Adipocyte (in vitro differentiated cells): ENCODE measurements at places on chromosomes 1 and 21.
A peak's percentile ranks its signal among the peaks of the same experiment; 100 is the strongest.

- DNase-seq: no peak
Measured at GRCh38 chr1:218217040-218217439, 68.1 kb upstream of the RRP15 start.

DNA sequence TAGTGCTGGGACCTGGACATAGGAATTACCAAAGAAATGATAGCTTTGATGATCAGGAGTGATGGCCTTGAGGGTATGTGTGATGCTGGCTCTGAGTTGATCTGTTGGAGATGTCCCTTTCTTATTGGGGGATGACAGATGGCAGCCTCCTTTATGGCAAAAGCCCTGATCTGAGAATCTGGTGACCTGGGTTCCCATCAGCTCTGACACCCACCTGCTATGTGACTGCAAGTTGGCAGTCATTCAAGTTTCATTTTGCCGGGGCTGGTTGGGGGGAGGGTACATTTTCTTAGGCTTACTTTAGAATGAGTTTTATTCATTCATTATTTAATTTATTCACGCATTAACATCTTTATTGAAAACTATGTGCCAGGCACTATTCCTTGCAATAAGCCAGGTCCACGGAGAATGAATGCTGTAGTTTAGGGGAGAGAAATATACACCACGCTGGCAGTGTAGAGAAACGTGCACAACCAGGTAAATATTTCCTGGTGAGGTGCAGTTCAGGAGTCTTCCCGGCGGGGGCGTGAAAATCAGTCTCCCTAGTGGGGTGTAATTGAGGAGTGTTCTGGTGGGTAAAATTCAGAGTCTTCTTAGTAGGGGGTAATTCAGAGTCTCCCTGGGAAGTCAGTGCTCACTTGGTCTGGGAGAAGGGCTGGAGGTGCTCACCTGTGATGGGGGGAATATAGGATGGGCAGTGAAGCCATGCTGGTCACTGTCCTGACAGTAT, 401.3 kb downstream of the CAMTA1 start:
- no peak for DNase-seq

- DNase-seq: no peak
Measured at GRCh38 chr1:248000169-248000568, 13.3 kb upstream of the OR2L5 start.

- no peak for DNase-seq
Measured at GRCh38 chr1:54142146-54142900, 10.5 kb downstream of the CDCP2 start.

- DNase-seq: no peak
Measured at GRCh38 chr1:27621051-27621920, 13.7 kb downstream of the FGR start.

- DNase-seq: no peak
Measured at GRCh38 chr1:208717525-208717924, 473.3 kb upstream of the PLXNA2 start.

- peak; percentile 74 for DNase-seq
Measured at GRCh38 chr1:100322436-100323211, 29.7 kb upstream of the CDC14A start.

- no peak for DNase-seq
Measured at GRCh38 chr1:30968220-30968971, 59.8 kb upstream of the SDC3 start.
